Activated T-cell treated with anti-CD3 and anti-CD28 coated beads, Interleukin-2, amount 50 U/mL, for 72 hours (primary cell): ENCODE measurements at places on chromosomes 13 and 19. TPM values are rescaled to one million over a fixed set of nuclear protein-coding genes. Genes with fewer than 3 reads are reported as not detected.

DNA sequence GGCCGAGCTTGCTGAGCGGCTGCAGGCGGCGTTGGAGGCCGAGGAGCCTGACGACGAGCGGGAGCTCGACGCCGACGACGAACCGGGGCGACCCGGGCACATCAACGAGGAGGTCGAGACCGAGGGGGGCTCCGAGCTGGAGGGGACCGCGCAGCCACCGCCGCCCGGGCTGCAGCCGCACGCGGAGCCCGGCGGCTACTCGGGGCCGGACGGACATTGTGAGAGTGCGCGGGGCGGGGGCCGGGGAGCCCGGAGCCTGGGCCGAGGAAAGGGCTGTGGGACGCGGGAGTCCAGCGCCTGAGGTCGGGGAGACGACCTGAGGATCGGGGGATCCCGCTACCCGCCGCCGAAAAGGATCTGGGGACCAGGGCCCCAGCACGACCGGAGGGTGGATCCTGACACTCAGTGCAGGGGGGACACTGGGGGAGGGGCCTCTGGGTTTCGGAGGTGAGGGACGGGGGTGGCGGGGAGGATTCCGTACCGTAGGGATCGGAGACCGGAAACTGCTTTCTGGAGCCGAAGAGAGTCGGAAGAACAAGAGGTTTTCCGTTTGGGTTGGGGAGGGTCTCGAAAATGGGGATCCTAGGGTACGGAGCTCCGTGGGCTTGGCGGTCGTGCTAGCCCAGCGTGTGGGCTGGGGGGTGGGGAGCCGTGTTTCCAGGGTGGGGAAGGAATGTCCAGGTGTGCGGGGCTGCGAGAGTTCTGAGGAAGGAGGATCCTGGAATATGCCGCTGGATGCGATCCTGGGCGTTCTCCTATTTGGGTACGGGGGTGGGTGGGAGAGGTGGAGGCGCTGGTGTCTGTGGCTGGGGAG lies 616 bp downstream of the HNRNPUL1 start:
- no peaks in the 10 kb centered on the region for H3K27me3 ChIP-seq
- peaks cover 26% of the 10 kb centered on the region for H3K36me3 ChIP-seq
- peak; percentile 68 for DNase-seq
- H3K4me3 ChIP-seq = peak overlapping the region; percentile 90
- H3K27ac ChIP-seq = peak overlapping the region; percentile 96
- H3K4me1 ChIP-seq = peaks cover 45% of the 10 kb centered on the region

DNA sequence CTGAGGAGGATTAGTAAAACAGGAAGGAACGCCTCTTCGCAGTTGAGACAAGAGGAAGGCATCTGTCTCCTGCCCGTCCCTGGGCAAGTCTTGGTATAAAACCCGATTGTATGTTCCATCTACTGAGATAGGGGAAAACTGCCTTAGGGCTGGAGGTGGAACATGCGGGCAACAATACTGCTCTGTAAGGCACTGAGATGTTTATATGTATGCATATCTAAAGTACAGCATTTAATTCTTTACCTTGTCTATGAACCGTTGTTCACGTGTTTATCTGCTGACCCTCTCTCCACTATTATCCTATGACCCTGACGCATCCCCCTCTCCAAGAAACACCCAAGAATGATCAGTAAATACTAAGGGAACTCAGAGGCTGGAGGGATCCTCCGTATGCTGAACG lies 722 bp upstream of the TIMM50 start:
- peaks cover 26% of the 10 kb centered on the region for H3K4me1 ChIP-seq
- H3K27me3 ChIP-seq = no peaks in the 10 kb centered on the region
- no peak for DNase-seq
- peaks cover 2% of the 10 kb centered on the region for H3K36me3 ChIP-seq
- peak overlapping the region; percentile 96 for H3K27ac ChIP-seq

DNA sequence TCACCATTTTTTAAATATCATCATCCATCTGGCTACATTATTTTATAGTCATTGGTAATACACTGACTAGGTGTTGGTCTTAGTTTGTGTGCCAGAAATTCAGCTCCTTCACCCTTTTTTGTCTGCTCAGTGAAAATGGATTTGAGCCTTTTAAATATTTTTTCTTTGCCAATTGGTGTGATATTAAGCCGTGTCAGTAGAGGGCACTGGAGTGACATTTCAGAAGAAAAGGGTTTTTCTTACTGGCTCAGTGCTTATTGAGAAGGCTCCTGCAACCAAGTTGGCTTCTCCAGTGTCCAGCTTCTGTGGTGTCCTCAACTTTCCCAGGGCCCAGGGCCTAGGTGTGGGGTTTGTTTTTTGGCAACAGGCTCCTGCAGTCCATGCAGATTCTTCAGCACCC lies 546.6 kb downstream of the DACH1 start:
- no peak overlapping the region for H3K27ac ChIP-seq
- DNase-seq = peak; percentile 2
- no peaks in the 10 kb centered on the region for H3K4me1 ChIP-seq
- H3K27me3 ChIP-seq = no peaks in the 10 kb centered on the region
- H3K4me3 ChIP-seq = no peak overlapping the region

DNA sequence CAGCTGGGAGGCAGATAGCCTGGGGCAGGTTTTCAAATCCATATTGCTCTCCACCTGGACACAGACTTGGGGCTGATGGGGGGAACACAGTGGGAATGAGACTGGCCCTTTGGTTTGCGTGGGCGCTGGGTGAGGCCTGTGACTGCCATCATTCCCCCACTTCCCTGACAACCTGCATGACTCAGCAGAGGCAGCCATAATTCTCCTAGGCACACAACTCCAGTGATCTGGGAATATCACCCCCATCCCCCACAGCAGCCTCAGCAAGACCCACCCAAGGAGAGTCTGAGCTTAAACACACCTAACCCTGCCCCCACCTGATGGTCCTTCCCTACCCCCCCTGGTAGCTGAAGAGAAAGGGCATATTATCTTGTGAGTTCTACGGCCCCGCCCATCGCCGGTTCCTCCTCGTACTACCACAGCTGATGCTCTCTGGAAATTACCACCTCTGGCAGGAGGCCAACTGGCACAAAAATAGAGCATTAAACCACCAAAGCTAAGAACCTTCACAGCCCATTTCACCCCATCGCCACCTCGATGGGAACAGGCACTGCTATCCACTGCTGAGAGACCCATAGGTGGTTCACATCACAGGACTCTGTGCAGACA lies 71.0 kb downstream of the RNF17 start:
- no peak for DNase-seq
- no peaks in the 10 kb centered on the region for H3K4me1 ChIP-seq
- no peaks in the 10 kb centered on the region for H3K36me3 ChIP-seq
- H3K4me3 ChIP-seq = no peak overlapping the region

DNA sequence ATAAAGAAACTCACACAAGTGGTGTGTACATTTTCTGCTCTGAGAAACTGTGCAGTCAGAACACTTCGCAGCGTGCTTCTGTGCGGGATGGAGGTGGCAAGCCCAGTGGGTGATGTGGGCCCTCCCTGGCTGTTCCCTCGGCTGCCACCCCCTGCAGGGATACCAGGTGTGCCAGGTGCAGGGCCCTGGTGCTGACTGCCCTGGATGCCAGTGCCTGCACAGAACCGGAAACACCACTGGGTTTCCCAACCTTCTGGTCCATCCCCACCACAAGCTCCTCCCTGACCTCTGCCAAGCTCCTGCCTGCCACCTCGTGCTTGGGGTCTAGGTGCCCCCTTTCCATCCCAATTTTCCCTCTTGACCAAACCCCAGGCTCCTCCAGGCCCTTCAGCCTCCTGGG lies 81.9 kb upstream of the MCF2L start:
- no peak overlapping the region for H3K27ac ChIP-seq
- no peak overlapping the region for H3K4me3 ChIP-seq
- no peaks in the 10 kb centered on the region for H3K27me3 ChIP-seq
- DNase-seq = no peak
- H3K36me3 ChIP-seq = no peaks in the 10 kb centered on the region
- H3K4me1 ChIP-seq = no peaks in the 10 kb centered on the region

GRCh38 chr13:60164234-60164889 lies 634 bp upstream of the DIAPH3 start:
- H3K27me3 ChIP-seq = no peaks in the 10 kb centered on the region
- peak overlapping the region; percentile 95 for H3K27ac ChIP-seq
- H3K4me1 ChIP-seq = peaks cover 49% of the 10 kb centered on the region
- no peak for DNase-seq
- H3K36me3 ChIP-seq = peaks cover 17% of the 10 kb centered on the region

DNA sequence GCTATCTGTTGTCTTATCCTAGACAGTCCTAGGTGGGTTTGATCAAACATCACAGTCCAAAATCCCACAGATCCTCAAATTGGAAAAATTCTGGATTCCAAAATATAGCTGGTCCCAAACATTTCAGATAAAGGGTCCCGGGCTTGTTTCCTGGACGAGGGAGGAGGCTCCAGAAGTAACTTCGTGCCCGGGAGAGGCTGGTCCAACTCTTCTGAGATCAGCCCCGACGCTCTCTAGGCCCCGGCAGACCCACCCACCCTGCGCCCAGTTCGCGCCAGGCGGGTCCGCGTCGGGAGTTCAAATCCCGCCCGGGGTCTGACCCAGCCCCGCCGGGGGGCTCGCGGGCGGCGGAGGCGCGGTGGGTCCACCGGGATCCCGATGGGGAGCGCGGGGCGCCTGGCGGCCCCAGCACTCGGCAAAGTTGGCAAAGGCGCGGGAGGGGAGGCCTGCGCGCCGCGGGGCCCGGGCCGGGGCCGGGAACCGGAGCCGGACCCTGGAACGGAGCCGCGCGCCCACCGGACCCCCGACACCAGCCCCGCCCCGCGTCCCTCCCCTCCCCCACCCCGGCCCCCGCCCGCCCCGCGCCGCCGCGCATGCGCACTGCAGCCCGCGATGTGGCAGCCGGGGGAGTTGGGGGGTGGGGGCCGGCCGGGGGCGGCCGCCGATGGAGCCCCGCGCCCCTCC lies 513 bp downstream of the MIER2 start:
- peaks cover 4% of the 10 kb centered on the region for H3K36me3 ChIP-seq
- peak overlapping the region; percentile 66 for H3K27ac ChIP-seq
- peaks cover 6% of the 10 kb centered on the region for H3K27me3 ChIP-seq
- DNase-seq = peak; percentile 46
- H3K4me1 ChIP-seq = peaks cover 55% of the 10 kb centered on the region

DNA sequence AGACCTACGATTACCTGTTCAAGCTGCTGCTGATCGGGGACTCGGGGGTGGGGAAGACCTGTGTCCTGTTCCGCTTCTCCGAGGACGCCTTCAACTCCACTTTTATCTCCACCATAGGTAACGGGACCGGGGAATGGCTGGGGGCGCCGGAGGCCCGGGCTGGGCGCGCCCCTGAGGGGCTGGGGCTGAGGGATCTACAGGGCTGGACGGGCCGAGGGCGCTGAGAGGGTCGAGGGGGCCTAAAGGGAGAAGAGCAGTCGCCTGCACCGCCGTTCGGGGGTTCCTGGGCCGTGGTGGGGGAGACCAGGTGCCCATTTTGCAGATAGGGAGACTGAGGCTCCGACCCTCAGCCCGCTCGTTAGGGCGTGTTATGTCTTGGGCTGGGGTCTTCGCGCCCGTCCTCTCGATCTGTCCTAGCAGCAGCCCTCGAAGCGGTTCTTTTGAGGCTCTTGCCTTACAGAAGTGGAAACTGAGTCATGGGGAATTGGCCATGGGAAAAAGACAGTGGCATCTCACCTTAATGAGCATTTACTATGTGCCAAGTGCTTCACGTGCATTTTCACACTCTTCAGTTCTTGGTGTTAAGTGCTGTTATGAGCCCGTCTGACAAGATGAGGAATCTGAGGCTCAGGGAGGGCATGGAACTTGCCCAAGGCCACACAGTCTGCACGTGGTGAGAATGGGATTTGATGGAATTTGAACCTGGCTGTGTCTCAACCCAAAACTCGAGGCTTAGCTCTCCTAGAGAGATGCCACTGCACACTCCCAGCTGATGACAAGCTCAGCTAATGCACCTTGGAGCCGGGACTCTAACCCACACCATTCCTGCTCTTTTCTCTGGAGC lies 442 bp downstream of the RAB8A start:
- peaks cover 51% of the 10 kb centered on the region for H3K4me1 ChIP-seq
- peaks cover 2% of the 10 kb centered on the region for H3K36me3 ChIP-seq
- H3K27me3 ChIP-seq = no peaks in the 10 kb centered on the region
- peak overlapping the region; percentile 93 for H3K27ac ChIP-seq

DNA sequence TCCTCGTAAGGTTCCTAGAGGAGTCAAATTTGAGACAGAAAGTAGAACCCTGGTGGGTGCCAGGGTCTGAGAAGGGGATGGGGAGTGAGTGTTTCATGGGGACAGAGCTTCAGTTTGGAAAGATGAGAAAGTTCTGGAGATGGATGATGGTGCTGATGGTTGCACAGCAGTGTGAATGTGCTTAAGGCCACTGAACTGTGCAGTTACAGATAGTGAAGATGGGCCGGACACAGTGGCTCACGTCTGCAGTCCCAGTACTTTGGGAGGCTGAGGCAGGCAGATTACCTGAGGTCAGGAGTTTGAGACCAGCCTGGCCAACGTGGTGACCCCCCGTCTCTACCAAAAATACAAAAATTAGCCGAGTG lies 917 bp downstream of the SPC24 start:
- no peak for DNase-seq
- peaks cover 28% of the 10 kb centered on the region for H3K4me1 ChIP-seq
- peaks cover 15% of the 10 kb centered on the region for H3K36me3 ChIP-seq
- H3K4me3 ChIP-seq = peak overlapping the region; percentile 84

DNA sequence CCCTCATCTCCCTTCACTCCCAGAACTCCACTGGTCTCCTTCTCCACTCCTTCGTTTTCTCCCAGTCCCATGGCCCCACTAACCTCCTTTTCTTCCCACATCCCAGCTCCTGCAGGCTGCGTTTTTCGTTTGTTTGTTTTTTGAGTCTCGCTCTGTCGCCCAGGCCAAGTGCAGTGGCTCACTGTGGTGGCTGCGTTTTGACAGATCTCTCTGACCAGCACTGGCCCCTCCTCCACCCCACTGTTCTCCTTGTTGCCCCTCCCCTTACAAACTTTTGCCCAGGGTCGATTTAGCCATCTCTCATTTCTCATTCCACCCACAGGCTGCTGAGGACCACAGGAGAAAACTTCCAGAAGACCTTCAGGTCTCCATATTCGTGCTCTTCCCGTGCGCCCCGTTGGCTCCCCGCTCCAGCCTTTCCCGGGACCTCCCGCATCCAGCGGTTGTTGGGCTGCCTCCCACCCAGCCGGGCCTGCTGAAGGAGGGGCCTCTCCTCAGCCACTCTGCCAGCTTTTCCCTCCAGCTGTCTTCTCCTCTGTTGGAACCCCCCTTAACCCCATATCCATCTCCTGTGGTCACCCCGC lies 40.6 kb upstream of the GJB6 start:
- no peaks in the 10 kb centered on the region for H3K4me1 ChIP-seq
- H3K36me3 ChIP-seq = no peaks in the 10 kb centered on the region
- peaks cover 16% of the 10 kb centered on the region for H3K27me3 ChIP-seq
- H3K4me3 ChIP-seq = no peak overlapping the region
- DNase-seq = no peak

- H3K27me3 ChIP-seq = no peaks in the 10 kb centered on the region
- no peaks in the 10 kb centered on the region for H3K4me1 ChIP-seq
- no peak for DNase-seq
- peaks cover under 1% of the 10 kb centered on the region for H3K36me3 ChIP-seq
These were observed 174.0 kb upstream of the LSM14A start for GRCh38 chr19:33998302-33998701.

The MCF2L gene
- total RNA-seq = 11.8 TPM

The MISP gene
- not detected for total RNA-seq

The USHBP1 gene
- total RNA-seq = 0.46 TPM

The ABCA7 gene
- 34.3 TPM for total RNA-seq

The C19orf38 gene
- 6.2 TPM for total RNA-seq

The SMIM17 gene
- total RNA-seq = 0.35 TPM

The SHD gene
- total RNA-seq = not detected

The FCER2 gene
- total RNA-seq = 2.3 TPM
